Right ventricle myocardium inferior (tissue), 1 donor: ENCODE measurements at places on chromosomes 12 and 14. TPM values are rescaled to one million over a fixed set of nuclear protein-coding genes. Genes with fewer than 3 reads are reported as not detected.

GRCh38 chr12:64660237-64661018, 50.1 kb downstream of the RASSF3 start:
- no peak for DNase-seq

DNA sequence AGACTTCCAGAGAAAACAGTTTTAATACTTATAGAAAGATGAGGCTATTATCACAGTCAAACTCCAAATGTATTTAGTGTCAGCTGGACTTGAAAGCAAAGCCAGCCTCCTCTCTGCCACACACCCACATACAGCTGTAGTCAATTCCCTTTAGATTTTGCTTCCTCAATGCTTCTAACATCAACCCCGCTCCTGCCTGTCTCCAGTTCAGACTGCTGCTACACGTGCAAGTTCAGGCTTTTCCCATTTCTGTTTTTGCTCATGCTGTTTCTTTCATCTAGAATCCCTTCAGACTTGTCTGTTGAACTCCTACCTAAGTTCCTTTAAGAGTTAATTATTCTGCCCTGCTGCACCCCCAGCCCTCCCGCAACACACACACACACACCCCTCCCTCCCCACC, 380.0 kb downstream of the KCNH5 start:
- no peak for DNase-seq

DNA sequence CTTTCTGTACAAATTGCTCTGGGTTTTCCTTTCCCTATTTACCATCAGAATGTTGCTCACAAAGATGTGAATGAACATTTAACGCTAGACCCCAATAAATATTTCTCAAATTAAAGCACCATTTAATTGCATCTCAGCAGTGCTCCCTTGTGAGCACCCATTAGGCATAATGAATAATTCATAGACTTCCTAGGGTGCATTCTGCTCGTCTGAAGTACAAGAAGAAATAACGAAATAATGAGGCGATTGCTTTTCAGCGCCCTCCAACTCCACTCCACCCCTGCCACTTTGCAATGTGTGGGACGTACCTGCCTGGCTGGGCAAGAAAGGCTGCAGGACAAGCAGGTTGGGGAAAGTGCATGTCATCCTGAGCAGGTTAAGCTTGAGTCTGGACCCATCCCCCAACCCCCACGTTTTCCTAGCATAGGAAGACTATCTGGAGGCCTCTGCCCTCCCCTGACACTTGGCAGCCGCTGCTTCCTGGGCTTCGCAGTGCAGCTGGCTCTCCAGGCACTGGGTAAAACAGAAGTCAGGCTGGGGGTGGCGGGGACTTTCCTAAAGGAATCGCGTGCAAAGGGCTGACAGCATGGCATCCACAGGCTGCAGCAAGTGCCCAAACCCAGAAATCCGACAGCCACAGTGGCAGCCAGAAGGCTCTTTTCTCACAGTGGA, 253.7 kb downstream of the DUSP6 start:
- DNase-seq, result peak; percentile 67

- DNase-seq, result no peak
Observed at GRCh38 chr12:1580526-1580925, 13.9 kb downstream of the FBXL14 start.

- no peak for DNase-seq
Observed at GRCh38 chr14:77955816-77956484, 156.0 kb downstream of the ADCK1 start.

DNA sequence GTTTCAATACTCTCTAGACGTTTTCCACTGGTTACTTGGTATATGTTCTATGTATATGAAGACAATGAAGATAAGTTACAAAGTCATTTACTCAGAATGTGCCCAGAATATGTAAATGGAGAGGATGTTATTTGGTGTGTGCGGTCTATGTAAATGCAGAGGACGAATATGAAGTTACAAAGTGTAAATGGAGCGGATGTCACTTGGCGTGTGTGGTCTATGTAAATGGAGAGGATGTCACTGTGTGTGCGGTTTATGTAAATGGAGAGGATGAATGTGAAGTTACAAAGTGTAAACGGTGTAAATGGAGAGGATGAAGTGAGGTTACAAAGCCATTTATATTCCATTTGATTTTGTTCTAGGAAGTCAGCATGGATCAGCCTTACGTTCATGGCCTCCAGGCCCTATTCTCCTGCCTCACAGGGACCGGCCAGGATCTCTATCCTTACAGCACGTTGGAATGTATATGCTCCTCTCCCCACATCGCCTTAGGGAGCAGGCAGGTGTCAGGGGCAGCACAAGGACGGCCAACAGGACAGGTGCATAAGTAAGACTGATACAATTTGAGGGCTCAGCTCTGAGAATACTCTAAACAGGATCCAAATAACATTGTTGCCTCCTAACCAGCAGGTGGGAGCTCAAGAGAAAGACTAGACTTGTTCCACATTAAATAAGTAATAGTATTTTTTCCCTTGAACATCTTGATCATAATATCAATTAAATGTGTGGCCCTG, 42.4 kb downstream of the GLRX5 start:
- DNase-seq, result no peak

Gene KLHL33
- 0.62 TPM for total RNA-seq

Gene PTHLH
- not detected for total RNA-seq
